Right renal pelvis (tissue), 4 donors: ENCODE measurements at places on chromosomes 12 and 14.

- DNase-seq: no peak
Observed at GRCh38 chr14:87691042-87691881, 301.7 kb downstream of the GALC start.

- no peak for DNase-seq
Observed at GRCh38 chr12:31506515-31507306, 84.2 kb downstream of the DENND5B start.

DNA sequence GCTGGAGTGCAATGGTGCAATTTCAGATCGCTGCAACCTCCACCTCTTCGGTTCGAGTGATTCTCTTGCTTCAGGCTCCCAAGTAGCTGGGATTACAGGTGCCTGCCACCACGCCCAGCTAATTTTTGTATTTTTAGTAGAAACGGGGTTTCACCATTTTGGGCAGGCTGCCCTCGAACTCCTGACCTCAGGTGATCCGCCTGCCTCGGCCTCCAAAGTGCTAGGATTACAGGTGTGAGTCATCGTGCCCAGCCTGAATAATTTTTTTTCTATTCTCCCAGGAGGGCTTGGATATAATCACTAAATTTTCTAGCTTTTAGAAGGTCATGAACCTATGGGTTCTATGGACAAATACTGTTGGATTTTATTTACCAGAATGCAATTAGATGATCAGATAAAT lies 44.7 kb upstream of the GNPNAT1 start:
- DNase-seq: no peak

GRCh38 chr12:71338933-71339332 lies 100.7 kb upstream of the LGR5 start:
- DNase-seq: no peak

- no peak for DNase-seq
Observed at GRCh38 chr14:99393059-99393655, 87.5 kb downstream of the SETD3 start.

DNA sequence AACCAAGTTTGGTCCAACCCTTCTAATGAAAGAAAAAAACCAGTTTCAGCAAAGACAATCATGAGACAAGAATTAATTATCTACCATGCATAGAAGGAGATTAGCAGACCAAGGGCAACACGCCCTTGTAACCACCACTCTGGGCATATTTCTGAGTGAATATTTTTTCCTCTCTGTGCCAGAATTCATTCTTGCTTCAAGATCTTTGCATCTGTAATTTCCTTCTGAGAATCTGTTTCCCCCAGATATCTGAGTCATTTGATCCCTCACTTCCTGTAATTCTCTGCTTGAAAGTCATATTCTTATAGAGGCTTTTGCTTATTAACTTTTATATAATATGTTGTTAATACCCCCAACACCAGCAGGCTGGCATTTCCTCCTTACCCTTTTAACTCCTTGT lies 243.7 kb downstream of the SLC16A7 start:
- no peak for DNase-seq

DNA sequence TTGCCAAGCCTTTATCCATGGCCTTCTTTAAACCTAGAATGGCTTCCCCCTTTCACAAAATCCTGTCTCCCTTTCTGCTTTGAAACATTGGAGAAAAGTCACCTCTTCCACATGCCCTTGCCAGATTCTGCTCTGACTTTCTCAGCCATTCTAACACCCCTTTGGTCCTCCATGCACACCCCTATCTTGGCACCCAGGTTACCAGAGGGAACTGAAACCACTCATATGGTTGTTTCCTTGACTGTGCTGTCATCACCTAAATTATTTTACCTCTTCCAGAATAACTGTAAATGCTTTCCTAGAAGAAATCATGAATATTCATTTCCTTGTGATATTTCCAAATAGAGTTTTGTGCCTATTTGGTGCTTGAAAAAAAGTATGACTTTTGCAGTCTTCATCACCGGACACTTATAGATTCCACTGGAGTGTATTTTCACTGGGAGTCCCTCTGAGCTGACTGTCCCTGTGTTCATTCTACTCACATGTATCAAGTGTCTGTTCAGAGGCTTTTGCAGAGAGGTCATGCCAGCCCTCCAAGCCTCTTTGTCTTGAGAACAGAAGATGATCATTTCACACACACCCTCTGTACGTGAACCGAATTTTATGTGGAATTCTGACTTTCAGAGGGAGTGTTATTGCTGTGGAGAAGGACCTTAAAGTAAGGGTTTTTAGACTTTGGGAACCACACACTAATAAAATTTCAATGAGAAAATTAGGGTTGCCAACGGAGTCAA lies 74.1 kb downstream of the PLXNC1 start:
- no peak for DNase-seq

GRCh38 chr14:99419905-99420304 lies 60.8 kb downstream of the SETD3 start:
- DNase-seq: no peak

DNA sequence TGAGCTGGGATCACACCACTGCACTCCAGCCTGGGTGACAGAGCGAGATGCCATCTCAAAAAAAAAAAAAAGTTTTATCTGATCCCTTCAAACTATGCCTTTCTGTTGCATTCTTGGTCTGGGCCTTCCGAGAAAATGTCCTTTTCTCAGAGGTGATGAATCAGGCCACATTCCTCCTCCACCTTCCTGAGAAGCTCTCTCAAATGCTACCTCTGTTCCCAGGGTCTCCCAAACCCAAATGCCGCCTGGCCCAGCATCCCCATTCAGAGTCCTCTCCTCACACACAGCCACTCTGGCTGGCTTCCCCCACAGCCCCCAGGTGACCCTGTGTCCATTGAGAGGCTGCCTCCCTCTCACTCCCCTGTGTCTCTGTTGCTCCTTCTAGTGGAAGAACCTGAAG lies 19.7 kb upstream of the TMED10 start:
- no peak for DNase-seq

GRCh38 chr14:20470603-20470901 lies 1.3 kb downstream of the PNP start:
- no peak for DNase-seq

DNA sequence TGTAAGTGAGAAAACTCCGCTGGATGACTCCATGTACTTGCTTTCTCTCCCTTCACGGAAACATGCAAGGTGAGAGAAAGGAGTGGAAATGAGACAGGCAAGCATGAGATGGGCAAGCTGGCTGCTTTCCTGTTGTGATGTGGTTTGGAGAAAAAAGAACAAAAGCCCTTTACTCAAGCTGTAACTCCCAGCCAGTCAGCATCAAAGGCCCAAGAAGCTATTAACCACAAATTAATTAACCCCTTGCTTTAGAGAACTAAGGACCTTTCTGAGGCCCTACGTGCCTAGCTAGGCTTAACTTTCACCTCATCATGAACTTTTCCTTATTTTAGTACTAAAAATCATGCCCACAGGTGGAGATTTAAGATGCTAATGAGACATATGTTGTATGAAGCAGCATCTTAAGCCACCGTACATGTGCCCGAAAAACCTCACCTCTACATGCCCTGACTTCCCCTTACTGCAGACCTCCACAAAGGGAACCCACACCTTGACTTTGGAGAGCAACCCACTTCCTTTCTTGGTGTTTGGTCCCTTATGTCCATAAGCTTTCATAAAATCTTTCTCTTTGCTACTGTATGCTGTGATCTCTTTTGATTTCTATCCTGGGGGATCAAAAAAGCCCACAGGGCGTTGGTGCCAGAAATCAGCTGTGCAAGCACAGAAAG lies 87.0 kb downstream of the GALNT8 start:
- DNase-seq: no peak

- no peak for DNase-seq
Observed at GRCh38 chr12:8554451-8555195, 13.9 kb upstream of the CLEC4E start.

DNA sequence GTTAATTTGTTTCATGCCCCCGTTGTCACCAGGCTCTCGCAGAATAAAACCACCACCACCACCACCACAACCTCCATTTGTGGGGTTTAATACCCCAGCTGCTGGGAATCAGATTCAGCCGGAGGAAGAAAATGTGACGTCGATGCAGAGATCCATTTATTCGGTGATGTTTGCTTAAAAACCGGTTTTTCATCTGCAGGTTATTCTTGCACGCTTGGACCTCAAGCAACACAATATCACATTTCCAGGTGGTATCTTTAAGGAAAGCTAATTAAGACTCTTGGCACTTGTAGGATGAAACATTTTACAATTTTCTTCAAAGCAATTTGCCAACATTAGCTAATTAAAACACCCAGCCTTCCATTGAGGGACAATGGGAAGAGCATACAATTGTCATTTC lies 39.8 kb downstream of the SPRING1 start:
- no peak for DNase-seq

DNA sequence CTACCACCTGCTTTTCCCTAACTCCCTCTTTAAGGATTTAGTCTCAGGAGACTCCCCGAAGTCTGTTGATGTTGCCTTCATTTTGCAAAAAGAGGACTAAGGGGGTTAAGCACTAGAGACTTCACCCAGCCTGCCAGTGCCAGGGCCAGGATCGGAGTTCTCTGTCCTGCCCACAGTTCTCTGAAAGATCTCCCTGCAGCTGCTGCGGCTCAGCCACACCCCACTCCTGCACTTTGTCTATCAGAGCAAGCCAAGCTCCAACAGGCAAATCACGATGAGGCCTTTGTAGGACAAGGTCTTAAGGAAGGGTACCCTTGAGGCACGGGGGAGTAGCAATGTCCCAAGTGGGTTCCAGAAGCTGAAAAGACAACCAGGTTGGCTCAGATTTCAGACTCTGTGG lies 148.8 kb upstream of the EGLN3 start:
- DNase-seq: no peak

GRCh38 chr12:123398550-123399254 lies 14.8 kb downstream of the KMT5A start:
- no peak for DNase-seq

DNA sequence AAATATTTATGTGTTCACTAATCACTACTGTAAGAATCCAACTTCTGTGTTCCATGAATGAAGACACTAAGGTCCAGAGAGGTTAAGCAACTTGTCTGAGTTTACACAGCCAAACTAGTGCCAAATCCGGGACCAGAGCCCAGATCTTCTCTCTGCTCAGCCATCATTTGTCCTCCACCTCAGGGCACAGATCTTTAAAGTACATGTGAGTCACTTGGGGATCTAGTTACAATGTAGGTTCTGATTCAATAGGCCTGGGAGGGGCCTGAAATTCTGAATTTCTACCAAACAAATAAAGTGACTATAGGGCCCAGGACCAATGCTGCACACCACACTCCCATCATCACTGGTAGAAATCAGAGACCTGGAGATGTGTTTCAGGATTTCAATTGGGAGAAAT lies 162.9 kb downstream of the GXYLT1 start:
- no peak for DNase-seq

DNA sequence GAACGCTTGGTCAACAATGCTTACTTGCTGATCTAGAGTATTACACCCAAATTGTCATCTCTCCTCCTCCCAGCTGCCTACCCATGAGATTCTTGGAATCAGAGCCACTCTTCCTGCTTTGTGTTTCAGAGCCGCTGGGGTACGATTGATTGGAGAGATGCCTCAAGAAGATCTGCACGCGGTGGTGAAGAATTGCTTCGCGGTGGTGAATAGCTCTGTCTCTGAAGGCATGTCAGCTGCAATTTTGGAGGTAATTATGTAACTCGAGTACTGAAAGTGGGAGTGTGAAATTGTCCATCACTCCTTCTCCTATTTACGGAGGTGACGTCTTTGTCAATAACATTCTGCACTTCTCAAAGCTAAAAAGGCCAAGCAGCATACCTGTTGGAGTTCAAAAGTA lies 93.9 kb downstream of the GLT1D1 start:
- no peak for DNase-seq

DNA sequence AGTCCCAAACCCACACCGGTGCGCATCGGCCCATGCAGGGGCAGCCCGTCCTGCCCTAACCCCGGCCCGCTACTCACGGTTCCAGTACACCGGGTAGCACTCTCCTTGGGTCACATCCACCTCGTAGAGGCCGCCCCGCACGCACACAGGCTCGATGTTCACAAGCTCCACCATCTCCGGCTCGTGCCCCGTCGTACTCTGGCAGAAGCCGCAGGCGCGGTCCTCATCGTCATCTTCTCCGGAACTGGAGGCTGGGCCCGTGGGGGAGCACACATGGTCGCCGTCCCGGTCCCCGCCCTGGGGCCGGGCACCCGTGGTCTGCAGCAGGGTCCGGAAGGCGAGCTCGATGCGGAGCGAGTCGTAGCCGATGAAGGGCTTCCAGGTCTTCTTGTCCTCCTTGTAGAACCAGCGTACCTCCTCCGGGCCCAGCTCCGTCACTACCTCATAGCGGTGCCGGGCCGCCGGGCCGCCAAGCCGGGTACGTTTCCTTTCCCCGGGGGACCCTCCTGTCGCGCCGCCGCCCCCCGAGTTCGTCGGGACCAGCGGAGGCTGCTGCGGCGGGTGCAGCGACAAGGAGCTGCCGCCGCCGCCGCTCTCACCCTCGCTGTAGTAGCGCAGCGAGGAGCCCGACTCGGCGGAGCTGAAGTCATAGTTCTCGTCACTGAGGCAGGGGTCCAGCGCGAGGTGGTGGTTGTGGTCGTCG lies 788 bp downstream of the DDHD1 start:
- DNase-seq: peak; percentile 5

- DNase-seq: no peak
Observed at GRCh38 chr12:128763395-128763794, 60.4 kb downstream of the SLC15A4 start.

GRCh38 chr12:116532986-116533342 lies 26.2 kb upstream of the MAP1LC3B2 start:
- DNase-seq: no peak

DNA sequence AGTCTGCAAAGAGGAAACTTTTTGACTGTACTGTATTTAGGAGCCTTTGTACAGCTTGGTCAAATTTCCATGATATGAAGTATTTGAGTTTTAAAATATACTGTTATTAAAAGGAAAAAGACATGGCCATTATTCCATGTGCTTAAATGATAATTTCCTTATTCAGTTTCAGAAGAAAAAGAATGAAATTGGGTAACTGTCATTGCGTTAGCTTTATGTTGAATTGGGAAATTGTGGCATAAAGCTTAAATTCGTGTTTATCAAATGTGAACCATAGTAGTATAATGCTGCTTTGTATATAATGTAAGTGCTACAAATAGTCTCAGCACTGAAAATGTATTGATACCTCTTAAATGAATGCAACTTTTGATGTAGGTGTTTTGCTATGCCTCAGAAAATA lies 64.9 kb downstream of the ETNK1 start:
- no peak for DNase-seq

- DNase-seq: no peak
Observed at GRCh38 chr14:76117789-76118484, 33.8 kb upstream of the GPATCH2L start.

GRCh38 chr12:95237315-95237714 lies 19.7 kb downstream of the VEZT start:
- no peak for DNase-seq

DNA sequence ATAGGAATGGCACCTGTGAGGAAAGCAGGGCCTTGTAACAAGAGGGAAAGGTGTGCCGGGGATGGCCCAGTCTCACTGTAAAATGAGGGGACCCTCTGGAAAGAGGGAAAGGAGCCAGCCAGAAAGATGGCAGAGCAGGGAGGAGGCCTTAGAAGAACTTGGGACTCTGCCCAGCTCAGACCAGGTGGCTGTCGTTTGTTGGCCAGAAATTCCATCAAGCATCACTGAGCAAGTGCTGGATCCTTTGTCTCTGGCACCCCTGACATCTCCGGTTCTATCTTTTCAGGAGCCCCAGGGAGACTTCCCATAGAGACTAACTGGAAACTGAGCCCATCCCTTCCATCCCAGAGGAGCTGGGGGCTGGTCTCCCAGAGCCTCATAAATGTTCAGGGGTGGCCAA lies 43.3 kb downstream of the DEGS2 start:
- no peak for DNase-seq

- no peak for DNase-seq
Observed at GRCh38 chr12:57496822-57497221, 9.0 kb downstream of the MARS1 start.

- peak; percentile 2 for DNase-seq
Observed at GRCh38 chr12:74412606-74413230, 124.9 kb upstream of the ATXN7L3B start.
